Esophagus squamous epithelium (tissue), 5 donors: ENCODE measurements at places on chromosomes 12 and 14.

DNA sequence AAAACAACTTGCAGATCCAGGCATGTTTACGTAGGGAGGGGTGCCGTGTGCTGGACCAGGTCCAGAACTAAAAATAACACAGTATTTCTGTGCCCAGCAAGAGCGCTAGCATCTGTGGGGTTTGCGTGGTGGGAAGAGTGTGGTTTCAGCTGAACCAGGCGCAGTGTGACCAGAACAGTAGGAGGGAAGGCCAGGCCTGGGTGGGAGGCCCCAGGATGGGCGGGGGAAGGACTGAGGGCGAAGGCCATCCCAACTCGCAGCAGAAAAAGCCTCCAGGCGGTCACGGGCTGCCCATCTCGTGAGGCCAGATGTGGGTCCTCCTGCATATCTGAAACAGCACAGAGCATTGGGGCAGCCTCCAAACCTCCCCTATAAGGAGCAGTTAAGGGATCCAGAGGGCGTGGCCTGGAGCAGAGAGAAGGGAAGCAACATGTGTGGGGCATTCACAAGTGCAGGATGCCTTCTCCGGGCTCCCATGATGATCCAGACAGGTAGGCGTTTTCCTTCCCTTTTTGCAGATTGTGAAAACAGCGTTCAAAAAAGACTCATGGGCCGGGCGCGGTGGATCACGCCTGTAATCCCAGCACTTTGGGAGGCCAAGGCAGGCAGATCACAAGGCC, 17.8 kb upstream of the CD9 start:
- DNase-seq, result no peak

GRCh38 chr14:57182760-57183503, 85.8 kb downstream of the EXOC5 start:
- no peak for DNase-seq

DNA sequence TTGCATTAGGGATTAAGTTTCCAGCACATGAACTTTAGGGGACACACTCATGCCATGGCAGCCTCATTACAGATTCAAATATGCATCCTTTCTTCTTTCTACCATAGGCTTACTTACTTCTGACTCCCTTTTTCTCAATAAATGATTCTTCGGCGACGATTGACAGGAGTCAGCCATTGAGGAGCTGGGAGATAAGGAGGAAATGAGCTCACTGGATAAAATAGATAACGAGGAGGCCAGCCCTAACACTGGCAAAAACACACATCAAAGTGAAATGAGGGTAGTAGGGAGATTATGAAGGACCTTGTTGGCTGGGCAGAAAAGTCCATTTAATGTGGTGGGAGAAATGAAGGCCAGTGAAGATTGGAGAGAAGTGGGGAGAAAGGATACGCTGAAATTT, 172.2 kb downstream of the SLC41A2 start:
- DNase-seq, result no peak

- DNase-seq, result no peak
Measured at GRCh38 chr14:81260732-81261131, 40.0 kb upstream of the GTF2A1 start.

GRCh38 chr12:98126637-98127335, 388.6 kb upstream of the TMPO start:
- DNase-seq, result no peak
